ENCODE measurements at places on chromosomes 11 and 22.

DNA sequence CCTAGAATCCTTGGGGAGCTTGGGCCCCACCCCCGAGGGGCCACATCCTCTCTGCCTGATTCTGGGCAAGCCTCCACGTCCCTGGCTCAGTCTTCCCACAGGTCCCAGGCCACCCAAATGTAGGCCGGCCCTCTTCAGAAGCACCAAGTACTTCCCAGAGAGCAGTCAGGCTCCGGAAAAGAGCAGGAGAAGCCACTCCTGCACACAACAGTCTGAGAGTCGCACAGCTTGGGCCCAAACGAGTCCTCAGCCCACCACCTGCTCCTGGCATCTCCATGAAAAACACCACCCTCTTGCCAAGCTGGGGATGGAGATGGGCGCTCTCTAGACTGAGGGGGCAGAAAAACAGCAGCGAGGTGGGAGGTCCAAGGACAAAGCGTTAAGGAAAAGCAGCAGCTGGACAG, 15.4 kb downstream of the EHD1 start:
- no peak for DNase-seq

DNA sequence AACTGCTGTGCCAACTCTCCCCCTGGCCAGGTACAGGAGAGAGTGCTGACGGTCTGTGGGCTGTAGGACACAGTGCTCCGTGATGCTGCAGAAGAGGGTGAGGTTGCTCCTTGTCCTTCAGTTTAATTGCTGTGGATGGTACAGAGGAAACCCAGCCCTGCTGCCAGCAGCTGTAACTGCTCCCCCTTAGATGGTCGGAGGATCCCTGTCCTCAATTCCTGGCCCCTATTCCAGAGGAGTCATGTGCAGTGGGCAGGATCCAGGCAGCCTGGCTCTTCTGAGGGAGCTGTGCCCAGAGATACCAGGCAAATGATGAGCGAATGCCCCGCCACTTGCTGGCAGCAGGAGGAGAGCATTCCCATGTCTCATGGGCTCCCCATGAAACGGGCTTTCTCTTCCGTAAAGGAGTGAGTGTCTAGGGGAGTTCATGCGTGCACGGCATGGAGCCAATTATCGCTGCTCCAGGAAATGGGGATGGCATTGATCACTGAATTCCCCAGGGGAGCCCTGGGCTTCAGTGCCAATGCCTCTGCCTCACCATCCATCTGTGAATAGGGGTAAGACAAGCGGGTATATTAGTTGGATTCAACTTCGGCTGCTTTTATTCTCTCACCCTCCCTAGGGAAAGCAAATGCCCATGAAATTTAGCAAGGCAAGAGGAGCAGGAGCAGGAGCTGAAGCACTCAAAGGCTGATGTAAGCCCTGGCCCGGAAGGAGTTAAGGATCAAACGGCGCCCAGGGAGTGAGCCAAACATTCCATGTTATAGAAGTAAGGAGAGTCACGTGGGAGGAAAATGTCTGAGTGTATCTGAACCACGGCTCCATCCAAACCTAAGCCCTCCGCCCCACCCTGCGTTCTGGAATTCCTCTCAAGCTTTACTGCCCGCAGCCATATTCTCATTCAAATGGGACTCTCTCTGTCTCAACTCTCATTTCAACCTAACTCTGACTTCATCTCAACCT, 51.0 kb upstream of the CSNK2A3 start:
- DNase-seq, result no peak

DNA sequence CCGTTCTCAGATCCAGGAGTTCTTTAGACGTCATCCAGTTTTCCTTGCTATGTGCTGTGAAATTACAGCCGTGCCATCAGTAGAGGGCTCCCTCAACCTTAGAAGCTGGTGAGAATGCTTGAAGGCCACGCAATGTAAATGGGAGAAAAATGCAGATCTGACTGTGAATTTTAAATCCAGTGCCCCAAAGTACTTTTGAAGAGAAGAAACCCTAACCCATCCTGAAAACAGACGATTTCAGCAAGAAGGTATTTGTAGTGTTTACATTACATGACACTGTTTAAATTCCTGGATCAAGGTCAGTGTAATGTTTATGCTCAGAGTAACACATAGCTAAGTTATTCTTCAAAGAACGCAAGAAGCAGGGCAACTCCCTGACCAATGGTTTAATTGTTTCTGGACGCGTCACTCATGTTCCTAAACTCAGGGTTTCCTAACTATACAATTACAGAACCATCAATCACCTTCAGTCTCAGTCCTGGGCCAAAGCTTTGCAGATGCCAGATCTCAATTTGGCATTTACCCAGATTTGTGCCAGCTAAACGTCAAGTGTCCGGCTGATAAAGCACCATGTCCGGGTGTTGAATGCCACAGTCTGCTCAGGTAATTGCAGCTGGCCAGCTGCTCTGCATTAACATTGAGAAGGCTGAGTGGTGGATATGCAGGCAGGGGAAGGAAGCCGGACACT, 38.2 kb downstream of the ADAMTS8 start:
- no peak for DNase-seq

DNA sequence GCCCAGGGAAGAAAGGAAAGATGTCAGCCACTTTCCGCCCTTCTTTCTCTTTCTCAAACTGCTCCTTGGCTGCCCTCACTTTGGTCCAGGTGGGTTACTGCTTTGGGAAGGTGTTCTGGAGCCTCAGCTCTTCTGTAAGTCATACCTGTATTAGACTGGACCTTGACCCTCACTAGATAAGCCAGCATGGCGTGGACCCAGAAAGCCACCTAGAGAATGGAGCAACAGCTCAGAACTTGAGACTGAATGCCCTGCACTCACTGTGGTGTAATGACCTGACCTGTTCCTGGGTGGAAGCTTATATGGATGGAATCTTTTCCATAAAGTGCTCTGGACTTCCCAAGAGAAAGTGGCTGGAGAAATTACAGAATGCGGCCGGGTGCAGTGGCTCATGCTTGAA, 15.6 kb downstream of the ACP2 start:
- no peak for DNase-seq
